Cerebellar nuclear complex (tissue), 1 donor: ENCODE measurements at places on chromosomes 1 and 21.

DNA sequence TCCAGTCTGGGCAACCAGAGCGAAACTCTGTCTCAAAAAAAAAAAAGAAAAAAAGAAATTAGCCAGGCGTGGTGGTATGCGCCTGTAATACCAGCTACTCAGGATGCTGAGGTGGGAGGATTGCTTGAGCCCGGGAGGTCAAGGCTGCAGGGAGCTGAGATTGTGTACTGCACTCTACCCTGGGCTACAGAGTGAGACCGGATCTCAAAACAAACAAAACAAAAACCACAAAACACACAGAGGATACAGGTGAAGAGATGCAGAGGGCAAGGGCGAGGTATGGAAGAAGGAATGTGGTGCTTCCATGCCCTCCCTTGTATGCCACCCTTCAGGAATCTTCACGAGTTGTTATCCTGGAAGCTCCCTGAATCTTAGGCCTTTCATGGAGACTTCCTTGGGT lies 68.5 kb downstream of the NDUFS5 start:
- no peak for DNase-seq

DNA sequence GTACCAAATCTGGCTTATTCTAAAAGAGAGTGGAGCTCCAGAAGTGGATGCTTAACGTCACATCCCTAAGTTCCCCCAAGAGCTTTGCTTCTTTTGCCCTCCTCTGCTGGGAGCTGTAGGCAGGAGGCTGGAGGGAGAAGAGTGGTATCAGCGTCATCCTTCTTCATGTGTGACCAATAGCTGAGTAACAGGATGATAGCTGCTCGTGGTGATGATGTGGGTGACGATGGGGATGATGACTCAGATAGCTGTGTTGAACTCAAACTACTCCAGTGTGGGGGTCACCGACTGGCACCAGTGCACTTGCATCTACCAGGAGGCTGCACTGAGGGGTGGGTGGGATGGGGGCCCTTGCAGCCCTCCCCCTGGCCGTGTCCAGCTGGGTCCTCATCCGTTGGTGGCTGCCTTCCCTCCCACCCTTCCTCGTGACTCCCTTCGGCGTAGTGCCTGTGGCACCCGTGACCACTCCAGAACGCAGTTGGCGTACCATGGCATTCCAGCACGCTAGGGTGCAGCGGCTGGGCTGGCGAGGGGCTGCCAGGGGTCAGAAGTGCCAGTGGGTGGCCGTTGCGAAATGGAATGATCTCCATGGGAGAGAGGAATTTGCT lies 1.1 kb downstream of the IGFN1 start:
- DNase-seq, result no peak

GRCh38 chr1:42886046-42886739 lies 39.8 kb downstream of the ZNF691 start:
- no peak for DNase-seq

GRCh38 chr1:31521761-31522555 lies 54.4 kb upstream of the TINAGL1 start:
- no peak for DNase-seq

DNA sequence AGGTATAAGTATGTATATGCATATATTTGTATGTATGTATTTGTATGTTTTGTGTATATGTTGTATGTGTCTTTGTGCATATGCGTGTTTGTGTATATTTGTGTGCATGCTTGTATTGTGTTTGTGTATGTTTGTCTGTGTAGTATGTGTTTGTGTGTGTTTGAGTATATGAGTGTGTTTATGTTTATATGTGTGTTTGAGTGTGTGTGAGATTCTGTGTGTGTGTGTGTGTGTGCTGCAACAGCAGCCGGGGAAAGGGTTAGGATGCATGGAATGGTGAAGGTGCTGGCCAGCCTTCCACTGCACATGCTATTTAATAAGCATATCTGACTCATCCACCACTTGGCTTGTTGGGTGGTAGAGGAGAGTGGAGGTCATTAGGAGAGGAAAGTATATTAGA lies 46.6 kb upstream of the RAB4A start:
- no peak for DNase-seq

DNA sequence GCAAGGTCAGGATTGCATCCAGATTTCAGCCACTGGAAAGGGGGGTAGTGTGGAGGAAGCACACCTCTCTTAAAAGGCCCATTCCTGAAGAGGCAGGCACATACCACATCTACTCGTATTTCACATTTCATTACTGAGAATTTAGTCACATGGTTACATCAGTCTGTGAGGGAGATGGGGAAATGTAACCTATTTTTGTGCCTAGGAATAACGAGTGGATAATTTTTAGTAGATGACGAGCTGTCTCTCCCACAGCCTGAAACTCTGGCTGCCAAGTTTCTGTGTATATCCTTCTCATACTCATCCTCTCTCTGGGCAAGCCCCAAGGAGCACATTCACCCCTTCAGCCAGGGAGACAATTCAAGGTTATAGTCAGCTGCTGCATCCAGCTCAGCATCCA lies 10.3 kb upstream of the C21orf91 start:
- no peak for DNase-seq

DNA sequence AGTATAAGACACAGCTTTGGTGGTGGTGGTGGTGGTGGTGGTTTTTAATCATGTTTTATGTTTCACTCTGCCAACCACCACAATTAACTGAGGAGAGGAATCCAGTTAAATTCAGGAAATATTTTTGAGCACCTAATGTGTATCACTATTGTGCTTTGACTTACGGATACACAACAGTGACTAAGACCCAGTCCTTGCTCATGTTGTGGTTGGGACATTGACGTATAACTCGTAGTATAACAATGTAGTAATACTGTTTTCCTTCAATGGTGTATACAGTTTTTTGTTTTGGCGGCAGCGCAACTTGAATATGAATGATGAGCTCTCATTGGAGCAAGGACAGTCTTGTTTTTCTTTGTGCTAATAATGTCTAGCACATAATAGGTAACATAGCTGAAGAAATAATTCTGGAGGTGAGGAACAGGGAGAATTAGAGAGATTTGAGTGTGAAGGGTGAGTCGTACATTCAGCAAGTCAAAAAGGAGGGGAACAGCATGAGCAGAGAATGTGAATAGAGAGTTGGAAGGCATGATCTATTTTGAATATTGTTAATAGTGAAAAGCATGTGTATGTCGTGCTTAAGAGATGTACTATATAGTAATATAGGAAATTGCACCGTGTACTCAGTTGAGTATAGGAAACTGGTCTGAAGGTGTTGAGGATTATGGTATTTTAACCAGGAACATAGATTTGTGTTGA lies 5.5 kb downstream of the CACYBP start:
- no peak for DNase-seq

GRCh38 chr1:3750741-3751140 lies 1.5 kb upstream of the CCDC27 start:
- no peak for DNase-seq

GRCh38 chr1:2566101-2567045 lies 10.2 kb downstream of the TNFRSF14 start:
- no peak for DNase-seq

GRCh38 chr1:238205045-238205662 lies 314.4 kb upstream of the ZP4 start:
- DNase-seq, result no peak

DNA sequence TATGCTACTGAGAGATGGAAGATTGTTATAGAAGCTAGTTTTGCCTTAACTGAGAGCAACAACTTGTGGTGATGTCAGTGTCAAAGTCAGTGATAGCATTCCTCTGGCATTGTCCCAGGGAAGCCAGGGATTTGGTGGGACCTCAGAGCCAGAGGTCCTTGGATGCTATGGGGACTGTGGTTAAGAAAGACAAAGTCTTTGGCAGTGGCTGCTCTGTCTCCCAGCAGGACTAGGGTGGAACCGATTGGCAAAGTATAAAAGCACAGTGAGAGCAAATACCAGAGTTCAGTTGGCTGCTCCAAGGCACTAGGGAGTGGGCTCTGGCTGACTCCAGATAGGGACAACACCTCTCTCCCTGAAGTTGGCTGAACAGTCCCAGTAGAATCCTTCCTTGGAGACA lies 104.8 kb downstream of the GDAP2 start:
- DNase-seq, result no peak

DNA sequence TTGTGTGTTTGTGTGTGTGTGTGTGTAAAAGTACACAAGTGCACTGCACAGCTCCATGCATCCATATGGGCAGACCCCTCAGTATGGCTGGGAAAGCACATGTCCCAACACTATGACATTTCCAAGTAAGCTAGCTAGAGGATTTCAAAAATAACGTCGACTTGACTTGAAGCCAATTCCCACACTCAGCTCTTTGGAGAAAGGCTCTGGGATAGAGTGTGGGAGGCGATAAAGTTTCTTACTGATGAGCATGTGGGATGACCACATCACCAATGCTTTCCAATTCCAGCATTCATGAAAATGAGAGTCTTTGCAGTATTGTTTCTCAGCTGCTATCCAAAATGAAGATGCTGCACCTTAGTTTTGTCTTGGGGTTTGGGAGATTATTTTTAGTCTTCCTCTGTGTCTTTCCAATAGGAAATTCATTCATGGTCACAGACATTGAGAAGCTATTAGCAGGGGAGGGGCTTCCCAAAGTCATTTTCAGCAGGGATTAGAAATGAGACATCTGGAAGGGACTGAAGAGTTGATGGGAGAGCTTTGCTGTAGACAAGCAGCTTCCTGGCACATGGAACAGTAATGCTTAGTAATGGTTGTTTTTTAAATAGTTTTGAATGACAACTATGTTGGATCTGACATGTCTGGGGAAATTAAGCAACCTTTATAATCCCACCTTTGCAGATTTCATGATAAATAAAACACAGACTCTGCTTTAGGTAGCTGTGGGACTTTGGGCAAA lies 143.5 kb downstream of the ASTN1 start:
- no peak for DNase-seq

GRCh38 chr1:69123486-69123885 lies 444.2 kb upstream of the LRRC7 start:
- DNase-seq, result no peak

- no peak for DNase-seq
Observed at GRCh38 chr1:236952246-236953003, 51.8 kb downstream of the MT1HL1 start.

GRCh38 chr1:102174259-102174863 lies 177.6 kb upstream of the OLFM3 start:
- DNase-seq, result no peak

DNA sequence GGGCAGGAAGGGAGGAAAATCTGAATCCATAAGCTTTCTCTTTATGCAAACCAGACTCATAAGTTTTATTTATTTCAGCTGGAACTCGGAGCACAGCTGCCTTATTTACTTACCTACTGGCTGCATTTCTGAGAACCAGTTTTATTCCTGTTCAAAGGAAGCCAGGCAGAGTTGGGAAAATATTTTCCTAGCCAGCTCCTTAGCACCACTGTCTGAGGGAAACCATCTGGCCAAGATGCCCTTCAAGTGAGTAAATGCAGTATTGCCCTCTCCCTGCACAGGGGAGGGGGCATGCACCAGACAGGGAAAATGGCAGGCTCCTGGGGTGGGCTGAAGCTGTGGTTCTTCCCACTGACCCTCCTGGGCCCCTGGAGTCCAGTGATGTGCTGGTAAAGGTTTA lies 28.9 kb upstream of the FMOD start:
- no peak for DNase-seq

DNA sequence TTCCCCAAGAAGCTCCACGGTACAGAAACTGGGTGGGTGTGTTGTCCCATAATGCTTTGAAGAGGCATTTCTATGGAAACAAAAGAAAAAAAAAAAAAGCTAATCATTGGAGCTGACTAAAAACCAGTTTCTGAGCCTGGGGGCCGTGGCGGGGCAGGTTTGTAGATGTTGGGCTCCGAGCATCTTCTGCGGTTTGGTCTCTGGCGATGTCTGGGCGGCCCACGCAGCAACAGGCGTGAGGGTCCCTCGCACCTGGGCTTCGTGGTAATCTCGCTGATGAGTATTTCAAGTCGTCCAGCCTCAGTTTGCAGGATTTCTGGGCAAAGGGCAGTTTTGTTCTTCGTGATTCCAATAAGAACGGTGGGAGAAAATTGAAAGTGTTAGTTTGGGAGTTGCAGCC lies 6.8 kb downstream of the TP73 start:
- DNase-seq, result no peak

DNA sequence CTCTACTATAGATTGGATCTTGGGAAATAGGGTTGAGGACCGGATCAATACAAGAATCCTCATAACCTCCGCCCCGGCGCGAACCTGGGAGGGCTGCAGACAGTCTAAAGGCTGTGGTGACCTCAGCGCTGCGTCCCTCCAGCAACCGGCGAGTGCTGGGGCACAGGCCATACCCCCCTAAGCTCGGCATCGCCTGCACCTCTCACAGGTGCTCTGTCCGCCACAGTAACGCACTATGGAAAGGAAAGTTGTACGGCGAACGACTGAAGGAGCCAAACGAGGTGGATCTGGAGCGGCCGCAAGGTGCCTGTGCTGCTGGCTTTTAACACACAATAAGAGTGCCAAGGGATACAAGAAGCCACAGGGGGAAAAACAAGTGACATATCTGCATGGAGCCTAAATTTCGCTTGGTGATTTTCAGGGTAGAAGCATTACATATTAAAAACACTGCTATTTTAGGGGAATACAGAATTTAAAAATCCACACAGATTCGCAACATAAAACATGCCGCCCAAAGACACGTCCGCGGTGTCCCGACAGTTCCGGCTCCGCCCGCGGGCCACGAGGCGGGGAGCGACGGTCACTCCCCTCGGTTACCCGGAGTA lies 1.4 kb upstream of the RBM15 start:
- DNase-seq, result no peak

- no peak for DNase-seq
Observed at GRCh38 chr1:54588377-54588776, 34.9 kb downstream of the FAM151A start.

GRCh38 chr1:61606448-61607312 lies 118.3 kb downstream of the TM2D1 start:
- DNase-seq, result no peak

GRCh38 chr1:156748670-156749418 lies 2.6 kb downstream of the HDGF start:
- DNase-seq, result no peak

- no peak for DNase-seq
Observed at GRCh38 chr1:152111515-152111968, 3.7 kb downstream of the TCHH start.

- DNase-seq, result no peak
Observed at GRCh38 chr1:45116820-45117219, 89.6 kb downstream of the ZSWIM5 start.

DNA sequence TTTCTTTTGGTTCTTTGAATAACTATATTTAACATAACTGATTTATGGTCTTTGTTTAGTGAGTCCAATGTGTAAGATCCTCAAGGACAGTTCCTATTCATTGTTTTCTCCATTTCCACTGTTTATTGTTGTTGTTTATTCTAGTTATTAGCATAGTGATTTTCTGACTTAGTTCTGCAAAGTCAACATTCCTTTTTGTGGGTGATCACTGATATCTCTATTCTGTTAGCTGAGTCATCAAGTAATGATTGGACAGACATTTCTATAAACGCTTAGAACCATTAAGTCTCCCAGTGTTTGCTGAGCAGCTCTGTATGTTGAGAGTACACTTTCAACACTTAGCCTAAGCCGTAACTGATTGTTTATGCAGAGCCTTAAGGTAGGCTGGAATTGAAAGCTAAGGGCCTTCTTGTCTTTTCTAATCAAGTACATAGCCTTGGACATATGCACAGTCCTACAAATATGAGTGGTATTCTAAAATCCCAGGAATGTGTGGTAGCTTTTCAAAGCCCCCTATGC lies 87.1 kb downstream of the SLC5A9 start:
- no peak for DNase-seq

GRCh38 chr1:2106659-2107405 lies 56.6 kb downstream of the PRKCZ start:
- DNase-seq, result no peak
